ENCODE measurements at places on chromosomes 6 and 20.
A peak's percentile ranks its signal among the peaks of the same experiment; 100 is the strongest.

DNA sequence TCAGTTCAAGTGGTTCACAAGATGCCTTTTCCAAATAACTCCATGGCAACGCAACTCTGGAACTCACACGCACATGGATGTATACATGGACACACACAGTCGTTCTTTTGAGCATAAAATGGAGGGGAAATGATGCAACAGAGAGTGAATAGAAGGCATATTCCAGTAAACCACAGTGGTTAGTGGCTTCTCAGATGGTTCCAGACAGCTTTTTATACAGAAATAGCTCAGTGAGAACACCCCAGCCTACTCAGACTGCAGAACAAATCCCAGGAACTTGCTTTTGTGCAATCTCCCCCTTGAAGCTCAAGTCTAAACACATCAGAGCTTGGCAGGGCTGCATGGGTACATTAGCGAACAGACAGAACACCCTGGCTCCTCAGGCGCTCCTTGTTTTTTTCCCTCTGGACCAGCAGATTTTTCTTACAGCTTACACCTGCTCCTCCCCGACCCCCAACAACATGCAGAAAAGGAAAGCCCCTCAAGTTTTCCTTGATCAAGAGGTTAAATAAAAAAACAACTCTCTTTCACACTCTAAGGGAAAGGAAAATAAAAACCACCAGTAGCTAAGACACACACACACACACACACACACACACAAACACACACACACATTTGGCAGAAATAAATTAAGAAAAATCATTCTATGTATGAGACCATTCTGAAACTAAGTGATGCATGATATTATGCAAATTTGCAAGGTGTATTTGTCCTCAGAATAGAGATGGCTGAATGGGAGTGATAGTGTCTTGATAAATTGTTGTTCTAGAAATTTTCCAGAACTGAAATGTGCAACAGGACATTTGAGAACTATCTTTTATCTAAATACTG is 51.2 kb upstream of the RANBP9 start:
- DNase-seq = no peak

- DNase-seq = no peak
Observed at GRCh38 chr6:81890846-81891245, 138.4 kb upstream of the TENT5A start.

GRCh38 chr6:107124934-107125348 is 9.6 kb upstream of the BEND3 start:
- DNase-seq = no peak

GRCh38 chr6:88089708-88090107 is 42.1 kb downstream of the SPACA1 start:
- DNase-seq = no peak

- DNase-seq = no peak
Observed at GRCh38 chr6:46539866-46540265, 48.6 kb upstream of the RCAN2 start.

- DNase-seq = peak; percentile 51
Observed at GRCh38 chr6:31769684-31770371, 7.3 kb downstream of the VWA7 start.

DNA sequence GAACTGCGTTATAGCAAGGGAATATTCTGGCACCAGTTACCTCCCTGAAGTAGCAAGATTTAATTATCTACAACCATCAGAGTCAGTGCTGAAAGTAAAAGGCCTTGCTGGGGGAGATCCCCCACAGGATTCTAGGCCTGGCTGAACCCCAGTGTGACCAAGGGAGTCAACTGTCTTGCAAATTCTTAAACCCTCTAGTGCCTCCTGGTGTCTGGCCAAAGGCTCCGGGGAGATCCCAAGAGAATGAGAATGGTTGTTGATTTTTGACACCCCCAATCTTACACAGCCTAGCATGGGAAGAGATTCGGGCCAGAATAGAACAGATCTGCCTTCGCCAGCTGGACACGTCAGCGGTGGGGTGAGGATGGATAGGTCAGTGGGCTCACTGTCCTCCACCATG is 179.4 kb downstream of the ERMARD start:
- no peak for DNase-seq

GRCh38 chr6:34059136-34059731 is 86.7 kb downstream of the GRM4 start:
- DNase-seq = no peak

DNA sequence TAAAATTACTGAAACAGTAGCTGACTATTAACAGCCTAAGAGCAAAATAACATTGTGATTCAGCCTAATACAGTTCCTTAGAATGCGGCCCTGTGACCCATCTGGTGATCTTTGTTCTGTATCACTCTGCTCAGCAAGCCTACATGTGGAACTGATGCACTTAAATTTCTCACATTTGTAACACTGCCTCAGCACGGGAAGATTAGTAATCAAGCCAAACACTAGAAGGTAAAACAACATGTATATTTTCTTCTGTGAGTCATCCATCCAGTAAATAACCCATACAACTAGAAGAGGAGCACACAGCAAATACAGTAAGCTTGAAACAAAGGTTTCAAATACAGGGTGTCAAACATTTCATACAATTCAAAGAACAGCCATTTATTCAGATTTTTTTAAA is 189.7 kb upstream of the NOX3 start:
- DNase-seq = no peak

DNA sequence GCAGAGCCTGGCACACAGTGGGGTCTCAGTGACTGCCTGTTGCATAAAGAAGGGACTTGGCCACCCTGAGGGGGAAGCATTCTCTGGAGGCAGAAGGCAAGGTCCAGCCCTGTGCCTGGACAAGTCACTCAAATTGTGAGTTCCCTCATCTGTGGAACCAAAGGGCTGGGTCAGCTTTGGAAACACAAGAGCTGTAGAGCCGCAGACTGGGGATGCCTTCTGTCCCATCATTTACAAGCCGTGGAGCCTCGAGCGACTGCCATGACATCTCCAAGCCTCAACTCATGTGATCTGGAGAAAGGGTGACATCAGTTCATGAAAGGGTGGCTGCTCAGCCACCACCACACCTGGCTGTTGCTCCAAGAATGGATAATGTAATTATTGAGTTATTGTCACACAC is 20.4 kb upstream of the SIRPD start:
- no peak for DNase-seq

DNA sequence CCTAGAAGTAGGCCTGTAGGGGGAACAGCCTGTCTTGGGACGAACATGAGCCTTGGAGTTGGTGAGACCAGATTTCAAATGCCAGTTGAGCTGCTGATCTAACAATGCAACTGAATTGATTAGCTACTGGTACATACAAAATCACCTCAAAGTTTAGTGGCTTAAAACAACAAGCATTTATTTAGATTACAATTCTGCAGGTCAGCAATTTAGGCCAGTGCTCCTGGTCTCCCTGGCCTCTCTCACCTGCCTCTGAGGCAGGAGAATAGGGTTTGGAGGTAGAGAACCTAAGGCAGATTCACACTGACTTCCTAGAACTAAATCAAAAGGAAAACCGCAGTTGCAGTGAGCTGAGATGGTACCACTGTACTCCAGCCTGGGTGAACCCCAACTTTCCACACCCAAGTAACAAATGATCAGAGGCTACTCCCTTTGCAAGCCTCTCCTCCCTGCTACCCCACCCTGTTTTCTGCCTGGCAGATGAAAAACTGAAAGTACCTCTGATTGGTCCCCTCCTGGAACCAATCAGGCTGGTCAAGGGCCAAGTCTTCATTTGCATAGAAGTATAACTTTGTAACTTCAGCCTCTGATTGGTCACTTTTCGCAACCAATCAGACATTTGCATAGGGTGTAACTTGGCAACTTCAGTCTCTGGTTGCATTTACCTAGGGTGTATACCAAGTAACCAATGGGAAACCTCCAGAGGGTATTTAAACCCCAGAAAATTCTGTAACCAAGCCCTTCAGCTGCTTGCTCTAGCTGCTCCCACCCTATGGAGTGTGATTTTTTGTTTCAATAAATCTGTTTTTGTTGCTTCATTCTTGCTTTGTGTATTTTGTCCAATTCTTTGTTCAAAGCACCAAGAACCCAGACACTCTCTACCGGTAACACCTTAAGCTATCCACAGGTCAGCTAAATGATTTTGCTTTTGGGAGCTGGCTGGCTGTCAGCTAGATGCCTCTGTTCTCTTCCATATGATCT is 8.1 kb upstream of the UBR2 start:
- no peak for DNase-seq

GRCh38 chr6:34295721-34296120 is 46.9 kb upstream of the SMIM29 start:
- DNase-seq = no peak

DNA sequence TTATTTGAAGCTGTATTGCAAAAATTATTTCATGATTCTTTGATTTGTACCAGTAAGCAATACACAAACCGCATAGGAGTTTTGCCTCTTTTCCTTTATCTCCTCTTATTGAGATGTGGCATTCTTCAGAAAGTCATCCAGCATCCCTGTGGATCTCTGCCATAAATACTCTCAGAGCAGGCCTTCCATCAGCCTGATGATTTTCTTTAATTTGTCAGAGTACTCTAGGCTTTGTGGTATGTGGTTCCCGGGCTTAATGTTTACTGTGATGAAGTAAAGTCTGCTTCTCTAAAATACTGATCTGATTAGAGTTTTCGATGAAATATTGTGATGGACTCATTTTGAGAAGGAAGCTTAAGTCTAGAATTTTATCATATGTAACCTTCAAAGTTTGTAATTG is 31.1 kb upstream of the SLC35D3 start:
- no peak for DNase-seq

- no peak for DNase-seq
Observed at GRCh38 chr20:24597051-24597450, 127.6 kb downstream of the SYNDIG1 start.

DNA sequence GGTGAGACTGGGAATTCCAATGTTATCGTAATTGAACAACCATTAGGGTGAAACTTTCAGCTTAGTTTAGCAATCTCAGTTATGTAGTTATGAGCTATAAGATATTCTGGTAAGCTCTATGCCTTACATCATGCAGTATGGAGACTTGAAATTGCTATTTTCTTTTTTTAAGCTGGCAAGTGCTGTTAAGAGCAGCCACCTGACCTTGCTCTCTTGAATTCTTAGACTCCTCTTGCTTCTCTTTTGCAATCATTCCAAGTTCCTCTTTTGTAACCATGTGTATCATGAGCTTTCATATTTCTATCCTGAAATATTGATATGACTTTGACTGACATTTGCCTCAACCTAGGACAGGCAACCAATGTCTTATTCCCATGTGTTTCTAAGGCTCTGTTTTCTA is 446.3 kb upstream of the SLC35B3 start:
- no peak for DNase-seq

DNA sequence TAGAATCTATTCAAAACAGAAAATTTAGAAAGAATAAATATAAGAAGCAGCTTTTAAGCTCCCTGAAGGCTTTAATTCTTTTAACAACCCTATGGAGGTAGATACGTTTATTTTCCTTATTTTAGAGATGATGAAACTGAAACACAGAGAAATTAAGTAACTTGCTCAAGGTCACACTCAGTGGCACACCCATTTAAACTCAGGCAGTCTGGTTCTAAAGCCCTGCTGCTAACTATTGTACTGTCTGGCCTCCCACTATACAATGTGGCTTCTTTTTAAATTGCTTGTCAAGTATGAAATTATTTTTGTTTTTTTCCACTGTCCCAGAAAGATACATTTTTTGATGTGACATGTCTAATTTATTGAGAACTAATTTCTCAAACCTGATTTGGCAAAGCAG is 55.7 kb downstream of the FAM217A start:
- no peak for DNase-seq

- DNase-seq = no peak
Observed at GRCh38 chr6:93272211-93272610, 147.1 kb downstream of the EPHA7 start.

DNA sequence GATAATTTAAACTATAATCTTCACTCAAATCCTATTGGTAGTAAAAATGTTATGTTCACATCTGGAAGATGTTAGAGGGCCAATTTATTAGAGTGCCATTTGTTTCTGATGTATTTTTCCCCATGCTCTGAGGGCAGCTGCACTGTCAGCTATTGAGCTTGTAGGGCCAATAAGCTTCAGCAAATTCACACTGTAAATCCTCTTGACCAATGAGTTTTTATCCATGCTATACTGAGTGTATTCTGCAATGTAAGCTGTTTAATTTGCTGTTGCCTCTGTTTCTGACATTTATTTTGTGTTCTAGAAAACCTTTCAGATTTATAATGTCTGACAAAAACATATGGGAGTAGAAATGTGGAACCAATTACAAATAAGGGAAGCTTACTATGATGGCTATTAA is 62.6 kb downstream of the OGFRL1 start:
- DNase-seq = no peak

DNA sequence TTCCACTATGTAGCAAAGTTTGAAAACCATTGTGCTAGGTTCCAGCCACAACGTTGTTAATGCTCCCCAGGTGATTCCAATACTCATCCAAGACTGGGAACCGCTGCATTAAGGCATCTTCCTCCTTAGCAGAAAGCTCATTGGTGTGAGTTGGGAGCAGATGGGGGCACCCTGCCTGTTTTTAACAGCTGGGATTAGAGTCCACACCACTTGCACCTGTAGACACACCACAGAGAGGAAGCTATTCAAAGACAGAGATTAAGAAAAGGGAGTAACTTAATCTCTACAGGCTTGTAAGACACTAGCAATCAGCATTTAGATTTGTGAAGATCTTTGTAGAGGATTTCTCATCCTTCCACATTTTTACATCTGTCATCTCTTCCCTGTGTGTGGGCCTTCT is 333.9 kb upstream of the SOX4 start:
- no peak for DNase-seq

- DNase-seq = no peak
Observed at GRCh38 chr6:49543087-49543858, 7.2 kb upstream of the C6orf141 start.

DNA sequence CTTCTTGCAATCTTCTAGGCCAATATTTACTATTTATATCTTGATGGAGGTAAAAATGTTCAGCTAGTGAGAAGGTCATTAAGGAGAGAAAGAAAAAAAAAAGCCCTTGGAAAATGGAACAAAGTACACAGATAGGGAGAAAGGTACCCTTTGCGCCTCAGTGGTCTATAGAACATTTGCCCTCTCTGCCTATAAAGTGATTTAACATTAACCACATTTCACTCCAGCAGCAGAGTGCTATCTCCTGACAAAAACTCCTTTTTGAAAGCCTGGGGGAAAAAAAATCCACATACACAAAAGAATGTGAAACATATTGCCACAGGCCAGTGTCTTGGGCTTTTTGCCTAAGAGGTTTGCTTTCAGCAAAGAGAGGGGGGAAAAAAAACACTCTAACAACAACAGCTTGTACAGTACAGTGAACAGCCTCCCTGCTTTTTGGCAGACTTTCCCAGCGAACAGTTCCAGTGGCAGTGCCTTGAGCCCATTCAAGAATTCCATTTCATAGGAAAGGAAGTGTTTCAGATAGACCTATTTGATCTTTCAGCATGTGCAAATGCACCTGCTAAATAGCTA is 695 bp downstream of the ARHGAP18 start:
- DNase-seq = no peak

All from activated naive CD4-positive, alpha-beta T cell (primary cell).